ENCODE measurements at places on chromosomes 13 and 19. TPM values are rescaled to one million over a fixed set of nuclear protein-coding genes. Genes with fewer than 3 reads are reported as not detected.

DNA sequence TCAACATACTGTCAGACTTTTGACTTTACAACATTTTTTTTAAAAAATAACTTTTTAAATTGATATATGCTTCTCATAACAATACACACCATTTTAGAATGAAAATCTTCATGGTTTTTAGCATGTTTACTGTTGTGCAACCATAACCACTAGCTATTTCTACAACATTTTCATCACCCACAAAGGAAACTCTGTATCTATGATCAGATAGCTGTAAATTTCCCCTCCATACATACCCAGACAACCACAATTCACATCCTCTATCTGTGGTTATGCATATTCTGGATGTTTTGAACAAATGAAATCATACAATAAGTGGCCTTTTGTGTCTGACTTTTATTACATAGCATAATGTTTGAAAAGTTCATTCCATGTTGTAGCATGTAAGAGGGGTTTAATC lies 1666.0 kb downstream of the EFNB2 start:
- DNase-seq = no peak

DNA sequence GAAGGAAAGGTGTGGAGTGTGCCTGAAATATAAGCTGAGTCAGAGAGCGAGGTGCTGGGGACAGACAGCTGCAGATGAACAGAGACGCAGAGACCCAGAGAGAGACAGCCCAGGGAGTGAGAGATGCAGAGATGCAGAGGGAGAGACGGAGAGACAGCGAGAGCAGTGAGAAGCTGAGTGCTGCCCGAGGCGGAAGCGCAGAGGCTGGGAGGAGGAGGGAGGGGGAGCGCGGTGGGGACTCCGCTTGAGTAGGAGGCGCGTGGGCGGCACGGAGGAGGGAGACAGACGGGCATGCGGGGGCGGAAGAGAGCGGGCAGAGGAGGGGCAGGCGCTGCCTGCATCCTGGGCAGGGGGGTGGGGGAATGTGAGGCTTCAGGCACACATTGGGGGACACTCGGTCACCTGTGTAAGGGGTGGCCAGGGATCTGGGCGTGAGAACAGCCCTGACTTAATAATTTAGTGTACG lies 25.7 kb downstream of the SLC8A2 start:
- peak; percentile 65 for DNase-seq

- no peak for DNase-seq
These were observed 5.4 kb downstream of the COL4A2 start for GRCh38 chr13:110312339-110313031.

- DNase-seq = no peak
These were observed 15.5 kb upstream of the RASA3 start for GRCh38 chr13:114147803-114148520.

DNA sequence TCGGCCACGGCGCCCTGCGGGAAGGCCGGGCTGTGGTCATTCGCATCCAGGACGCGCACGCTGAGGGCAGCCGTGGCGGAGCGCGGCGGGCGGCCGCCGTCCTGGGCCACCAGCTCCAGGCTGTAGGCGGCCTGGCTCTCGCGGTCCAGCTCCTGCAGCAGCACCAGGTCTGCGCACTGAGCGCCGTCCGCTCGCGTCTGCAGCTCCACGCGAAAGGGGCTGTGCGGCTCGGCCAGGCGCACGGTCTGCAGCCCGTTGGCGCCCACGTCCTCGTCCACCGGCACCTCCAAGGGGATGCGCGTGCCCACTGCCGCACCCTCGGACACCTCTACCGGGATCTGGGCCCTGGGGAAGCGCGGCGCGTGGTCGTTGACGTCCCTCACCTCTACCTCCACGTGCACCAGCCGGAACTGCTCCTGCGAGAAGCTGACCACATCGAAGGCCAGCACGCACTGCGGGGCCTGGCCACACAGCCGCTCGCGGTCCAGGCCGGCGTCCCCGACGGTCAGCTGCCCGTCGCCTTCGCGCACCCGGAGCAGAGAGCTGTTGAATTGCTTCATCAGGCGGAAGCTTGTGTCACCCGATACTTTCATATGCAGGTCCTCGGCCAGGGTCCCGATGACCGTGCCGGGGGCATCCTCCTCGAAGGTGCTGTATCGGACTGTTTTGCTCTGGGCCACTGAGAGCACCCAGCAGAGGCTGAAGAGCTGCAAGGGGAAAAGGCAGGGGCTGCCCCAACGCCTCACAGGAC lies 583 bp downstream of the PCDH8 start:
- no peak for DNase-seq

Gene SIAH3
- total RNA-seq = 0.05 TPM

Gene LGALS4
- total RNA-seq = 0.70 TPM

DNA sequence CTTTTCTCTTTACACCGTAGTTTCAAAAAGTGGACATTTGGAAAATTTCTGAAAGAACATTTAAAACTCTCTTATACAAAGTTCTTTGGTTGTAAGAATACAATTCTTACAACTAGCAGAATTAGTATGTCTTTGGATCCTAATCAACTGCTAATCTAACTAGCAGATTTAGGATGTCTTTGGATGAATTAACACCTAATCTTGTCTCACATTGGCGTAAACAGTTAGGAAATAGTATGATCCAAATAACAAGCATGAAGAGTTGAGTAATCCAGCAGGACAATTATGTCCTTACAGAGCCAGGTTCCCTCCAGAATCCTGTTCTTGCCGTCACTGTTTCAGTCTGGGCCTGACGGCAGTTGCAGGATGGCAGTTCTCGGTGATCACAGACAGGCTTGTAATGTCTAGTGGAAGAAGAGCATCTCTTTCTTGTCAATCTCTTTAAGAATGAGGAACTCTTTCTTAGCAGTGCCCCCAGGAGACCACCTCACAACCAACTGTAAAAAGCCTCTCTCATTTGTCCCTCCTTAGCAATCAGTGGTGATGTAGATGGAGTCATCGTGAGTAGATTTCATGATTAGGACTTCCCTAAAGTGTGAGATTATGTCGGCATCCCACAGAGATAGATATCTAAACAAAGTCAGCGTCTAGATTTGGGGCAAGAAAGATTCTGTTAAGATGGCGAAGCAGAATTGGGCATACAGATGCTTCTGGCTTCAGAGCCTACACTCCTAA lies 5.7 kb upstream of the TNFSF13B start:
- DNase-seq = no peak

Gene CACNG6
- total RNA-seq = not detected

DNA sequence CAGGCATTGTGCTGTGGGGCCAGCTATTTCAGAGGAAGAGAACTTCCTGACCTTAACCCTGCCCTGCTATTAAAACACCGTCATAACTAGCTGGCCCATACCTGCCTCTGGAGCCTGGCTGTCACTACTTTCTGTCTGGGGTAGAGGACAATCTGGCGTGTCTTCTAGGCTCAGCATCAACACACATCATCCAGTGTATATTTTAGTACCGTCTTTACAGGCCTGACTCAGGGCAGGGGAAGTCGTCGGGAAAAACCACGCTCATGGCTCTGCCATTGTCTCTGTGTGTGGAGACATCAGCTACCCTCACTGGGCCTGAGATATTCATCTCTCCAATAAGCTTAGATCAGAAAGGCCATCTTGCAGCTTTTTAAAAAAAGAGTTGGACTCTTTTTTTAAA lies 151.1 kb downstream of the KATNAL1 start:
- no peak for DNase-seq

DNA sequence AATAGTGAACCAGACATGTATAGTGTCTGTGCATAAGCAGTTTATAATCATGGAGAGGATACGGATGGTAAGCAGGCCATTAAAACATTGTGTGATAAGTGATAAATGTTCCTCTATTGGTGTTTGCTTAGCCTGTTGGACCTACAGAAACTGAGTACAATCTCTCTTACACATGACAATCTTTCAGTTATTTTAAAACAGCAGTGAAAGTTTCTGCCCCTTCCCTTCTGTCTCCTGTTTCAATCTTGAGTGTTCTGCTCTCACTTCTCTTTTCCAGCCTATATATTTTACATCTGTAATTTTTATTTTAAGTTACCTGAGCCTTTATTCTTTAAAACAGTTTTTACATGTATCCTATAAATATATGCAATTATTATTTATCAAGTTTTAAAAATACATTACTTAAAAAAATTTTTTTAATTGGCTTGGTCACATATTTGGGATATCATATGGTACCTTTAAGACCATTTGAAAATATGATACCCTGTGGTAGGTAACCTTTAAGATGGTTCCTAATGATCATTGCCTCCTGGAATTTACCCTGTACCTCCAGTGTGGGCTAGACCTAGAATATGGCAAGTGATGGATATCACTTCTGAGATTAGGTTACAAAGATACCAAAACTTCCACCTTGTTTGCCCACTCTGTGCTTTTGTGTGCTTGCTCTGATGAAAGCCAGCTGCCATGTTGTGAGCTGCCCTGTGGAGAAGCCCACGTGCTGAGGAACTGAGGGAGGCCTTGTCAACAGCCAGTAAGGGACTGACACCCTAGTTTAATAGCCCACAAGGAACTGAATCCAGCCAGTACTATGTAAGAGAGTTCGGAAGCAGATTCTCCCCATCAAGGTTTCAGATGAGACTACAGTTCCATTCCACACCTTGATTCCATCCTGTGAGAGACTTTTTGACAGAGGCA lies 99.3 kb downstream of the DHRS12 start:
- DNase-seq = no peak

All from activated CD4-positive, alpha-beta memory T cell treated with anti-CD3 and anti-CD28 coated beads for 36 hours (primary cell).